ENCODE measurements at places on chromosomes 1 and 21. TPM values are rescaled to one million over a fixed set of nuclear protein-coding genes. Genes with fewer than 3 reads are reported as not detected.

GRCh38 chr1:56142301-56142700, 437.1 kb downstream of the PLPP3 start:
- no peak for DNase-seq

GRCh38 chr21:36072453-36073162, 2.8 kb downstream of the CBR1 start:
- no peak for DNase-seq

GRCh38 chr1:86499987-86500593, 31.4 kb downstream of the CLCA1 start:
- no peak for DNase-seq

DNA sequence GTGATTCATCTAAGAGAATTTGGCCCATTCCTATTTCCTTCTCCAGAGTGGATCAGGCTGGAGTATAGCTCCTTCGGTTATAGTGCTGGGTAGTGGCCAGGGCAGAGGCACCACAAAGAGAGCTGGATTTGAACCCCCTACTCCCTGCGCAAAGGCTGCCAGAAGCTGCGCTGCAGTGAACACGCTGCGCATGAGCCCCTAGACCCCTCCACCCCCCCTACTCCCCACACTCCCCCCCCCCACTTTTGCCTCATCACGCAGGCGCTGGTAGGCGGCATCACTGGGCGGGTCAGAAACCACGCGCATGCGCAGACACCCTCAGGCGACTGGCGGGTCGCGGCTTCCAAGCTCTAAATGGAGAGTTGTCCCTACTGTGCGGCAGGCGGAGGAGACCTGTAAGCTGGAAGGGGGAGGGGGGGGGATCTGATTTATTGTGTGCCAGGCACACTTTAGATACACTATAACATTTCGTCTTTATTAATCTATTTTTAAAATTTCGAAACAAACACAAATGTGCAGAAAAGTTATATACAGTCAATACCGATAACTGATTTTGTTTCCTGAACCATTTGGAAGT, 38.7 kb upstream of the HMGN1 start:
- peak; percentile 92 for DNase-seq

- no peak for DNase-seq
Observed at GRCh38 chr1:240104672-240105071, 13.0 kb downstream of the FMN2 start.

GRCh38 chr1:32335790-32336590, at the start of gene MARCKSL1:
TSS of gene MARCKSL1 (minus strand) at chr1:32336233. CDS start at chr1:32336033, 200 bp downstream.
- DNase-seq, result peak; percentile 88

- no peak for DNase-seq
Observed at GRCh38 chr1:43861988-43862735, 71.4 kb upstream of the ARTN start.

GRCh38 chr1:184407816-184408510, 21.1 kb downstream of the C1orf21 start:
- no peak for DNase-seq

DNA sequence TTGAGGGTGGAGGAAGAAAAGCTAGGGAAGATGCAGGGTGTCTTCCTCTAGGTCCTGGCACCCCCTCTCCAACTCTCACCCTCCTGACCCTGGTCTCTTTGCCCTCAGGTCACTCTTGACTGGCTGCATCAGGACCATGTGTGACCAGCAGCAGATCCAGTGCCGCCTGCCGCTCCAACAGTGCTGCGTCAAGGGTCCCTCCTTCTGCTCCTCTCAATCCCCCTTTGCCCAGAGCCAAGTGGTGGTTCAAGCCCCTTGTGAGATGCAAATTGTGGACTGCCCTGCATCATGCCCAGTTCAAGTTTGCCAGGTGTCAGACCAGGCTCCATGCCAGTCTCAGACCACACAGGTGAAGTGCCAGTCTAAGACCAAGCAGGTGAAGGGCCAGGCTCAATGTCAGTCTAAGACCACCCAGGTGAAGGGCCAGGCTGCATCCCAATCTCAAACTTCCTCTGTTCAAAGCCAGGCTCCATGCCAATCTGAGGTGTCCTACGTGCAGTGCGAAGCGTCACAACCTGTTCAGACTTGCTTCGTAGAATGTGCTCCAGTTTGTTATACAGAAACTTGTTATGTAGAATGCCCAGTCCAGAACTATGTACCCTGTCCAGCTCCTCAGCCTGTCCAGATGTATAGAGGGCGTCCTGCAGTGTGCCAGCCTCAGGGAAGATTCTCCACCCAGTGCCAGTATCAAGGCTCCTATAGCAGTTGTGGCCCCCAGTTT, 1.8 kb downstream of the KPRP start:
- no peak for DNase-seq

The SELENOF gene
- 67.0 TPM for total RNA-seq

The BEND5 gene
- total RNA-seq, result 4.2 TPM

The FAM72C gene
- total RNA-seq, result not detected

The OR2L8 gene
- total RNA-seq, result not detected

The JAK1 gene
- total RNA-seq, result 106 TPM

The SEC16B gene
- total RNA-seq, result 1.9 TPM

The HNRNPU gene
- 167 TPM for total RNA-seq

All from left ventricle myocardium inferior (tissue), 1 donor.